ENCODE measurements at places on chromosomes 1 and 21.

DNA sequence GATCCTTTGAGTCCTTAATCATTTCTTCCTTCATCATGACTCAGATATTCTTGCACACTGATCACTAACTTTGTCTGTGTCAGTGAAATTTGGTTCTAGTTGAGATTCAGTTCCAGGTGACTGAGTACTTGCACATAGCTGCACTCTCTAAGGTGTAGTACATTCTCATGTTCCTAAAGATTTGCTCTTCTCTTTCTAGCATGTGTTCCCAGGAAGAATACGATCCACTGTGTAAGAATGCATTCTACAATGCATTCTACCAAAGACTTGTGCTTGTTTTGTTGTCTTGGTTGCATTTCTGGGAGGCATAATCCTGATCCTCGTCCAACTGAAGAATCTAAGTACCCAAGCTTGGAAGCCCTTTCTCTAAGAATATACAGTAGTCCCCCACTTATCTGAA is 104.3 kb upstream of the CDC42BPA start:
- no peak for DNase-seq

GRCh38 chr1:167922023-167922422 is 8.1 kb upstream of the ADCY10 start:
- no peak for DNase-seq

DNA sequence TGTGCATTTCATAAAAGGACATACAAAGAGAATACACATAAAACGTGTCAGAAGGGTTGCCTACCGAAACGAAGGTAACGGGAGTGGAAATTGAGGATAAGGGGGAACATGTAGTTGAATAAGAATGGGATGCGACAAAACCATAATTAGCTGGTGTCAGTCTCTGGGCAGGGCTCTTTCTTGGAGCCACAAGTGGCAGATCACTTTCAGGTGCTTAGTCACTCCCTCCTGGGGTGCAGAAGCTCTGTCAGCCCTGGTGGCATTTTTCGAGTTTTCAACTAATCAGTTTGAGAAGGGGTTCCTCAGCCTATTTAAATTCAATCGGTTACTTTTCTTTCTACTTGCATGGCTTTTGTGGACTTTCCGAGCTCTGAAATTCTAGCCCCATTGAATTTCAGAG is 133.9 kb upstream of the IGSF21 start:
- no peak for DNase-seq

DNA sequence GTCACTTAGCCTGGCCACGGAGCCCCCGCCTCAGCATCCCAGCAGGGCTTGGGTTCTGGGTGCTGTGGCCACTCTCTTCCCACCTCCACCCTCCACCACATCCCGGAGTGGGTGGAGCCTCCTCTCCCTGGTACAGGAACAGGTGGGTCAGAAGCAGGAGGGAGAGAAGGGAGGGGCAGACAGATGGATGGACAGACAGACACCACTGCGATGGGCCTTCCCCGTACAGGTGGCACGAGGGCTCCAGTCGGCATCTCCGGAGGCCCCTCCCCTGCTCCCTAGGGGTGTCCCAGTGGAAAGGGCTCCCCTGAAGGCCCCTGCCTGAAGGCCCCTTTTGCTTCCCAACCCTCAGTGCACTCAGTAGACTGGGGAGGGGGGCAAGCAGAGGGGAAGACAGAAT is 96.9 kb upstream of the TARDBP start:
- no peak for DNase-seq

DNA sequence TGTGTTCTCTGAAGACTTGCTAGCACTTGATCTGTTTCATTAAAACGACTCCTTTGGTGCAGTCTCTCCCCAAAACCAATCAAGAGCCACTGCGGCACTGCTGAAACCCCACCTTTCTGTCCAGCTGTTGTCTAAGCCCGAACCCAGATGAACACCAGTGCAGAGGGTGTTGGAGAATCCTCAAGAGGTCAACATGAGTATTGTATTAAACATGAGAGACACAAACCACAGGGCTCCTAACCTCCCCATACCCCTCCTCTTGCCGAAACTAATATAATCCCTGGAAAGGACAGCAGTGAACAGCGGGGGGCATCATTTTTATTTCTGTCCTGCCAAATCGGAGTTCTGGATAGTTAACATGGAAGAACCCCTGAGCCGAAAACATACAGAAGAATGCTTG is 333.9 kb downstream of the CAMTA1 start:
- DNase-seq = no peak

DNA sequence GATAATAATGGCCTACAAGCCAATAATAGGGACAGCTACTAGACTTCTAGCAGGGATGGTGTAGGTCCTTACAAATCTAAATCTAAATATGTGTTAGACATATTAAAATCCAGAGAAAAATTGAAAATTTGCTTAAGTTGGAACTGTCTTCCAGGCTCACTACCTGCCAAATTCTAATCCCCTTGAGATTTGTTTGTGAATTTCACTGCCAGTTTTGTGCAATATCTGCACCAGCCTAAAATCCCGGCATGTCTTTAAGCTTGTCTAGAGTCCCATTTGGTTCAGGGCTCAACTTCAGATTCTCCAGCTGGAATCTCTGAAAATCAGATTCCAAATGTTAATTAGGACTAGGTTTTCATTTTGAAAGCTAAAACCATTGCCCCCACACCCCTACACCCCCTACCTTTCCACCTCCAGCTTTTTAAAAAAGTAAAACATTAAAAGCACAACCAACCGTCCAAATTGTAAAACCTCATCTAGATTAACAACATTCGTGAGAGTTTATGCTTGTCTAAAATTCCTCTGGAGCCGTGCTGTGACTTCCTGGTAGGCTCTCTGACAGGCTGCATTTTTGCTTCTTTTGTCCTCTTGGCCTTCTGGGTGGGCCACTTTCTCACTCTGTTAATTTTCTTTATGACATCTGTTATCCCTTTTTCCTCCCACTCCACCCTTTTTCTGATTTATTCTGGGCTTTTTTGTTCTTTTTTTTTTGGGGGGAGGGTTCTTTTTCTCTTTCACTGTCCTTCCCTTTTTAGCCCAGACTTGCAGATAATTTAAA is 348.7 kb downstream of the PAPPA2 start:
- no peak for DNase-seq

- DNase-seq = no peak
Observed at GRCh38 chr1:248815407-248816034, 10.2 kb downstream of the SH3BP5L start.

GRCh38 chr1:38071312-38072256 is 25.0 kb upstream of the POU3F1 start:
- DNase-seq = no peak

GRCh38 chr1:17839641-17840196 is 84.6 kb downstream of the ACTL8 start:
- no peak for DNase-seq

DNA sequence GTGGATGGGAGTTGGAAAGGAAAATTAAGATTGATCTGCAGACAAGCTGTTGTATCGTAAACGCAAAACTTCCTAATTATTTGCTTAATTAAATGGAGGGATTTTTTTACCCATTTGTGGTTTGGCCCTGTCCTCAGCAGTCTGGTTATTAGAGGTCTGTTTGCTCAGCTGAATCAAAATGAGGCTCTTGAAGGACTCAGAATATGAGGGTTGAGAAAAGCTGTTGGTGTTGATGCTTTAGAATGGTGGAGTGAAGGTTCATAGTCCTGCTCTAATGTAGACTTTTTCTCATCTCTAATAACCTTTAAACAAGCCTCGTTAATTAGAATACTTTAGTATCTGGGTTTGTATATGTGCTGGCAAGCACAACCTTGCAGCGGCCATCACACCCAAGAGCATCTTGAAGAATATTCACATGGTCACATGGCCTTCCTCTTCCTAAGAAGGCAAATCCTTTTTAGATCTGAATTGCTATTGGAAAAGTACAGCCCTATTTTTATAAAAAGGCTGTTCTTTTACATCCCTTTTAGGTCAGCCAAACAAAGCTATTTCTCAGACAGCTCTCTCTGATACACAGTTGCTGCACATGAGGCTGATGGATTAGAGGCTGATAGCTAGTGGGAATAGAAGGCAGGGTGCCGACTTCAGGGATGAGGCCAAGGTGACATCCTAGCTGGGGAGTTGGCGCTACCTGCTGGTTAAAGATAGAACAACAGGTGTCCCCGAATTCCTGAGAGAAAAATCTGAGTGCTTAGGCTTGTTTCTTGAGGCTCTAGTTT is 53.8 kb downstream of the MACF1 start:
- no peak for DNase-seq

GRCh38 chr1:78419309-78419708 is 71.5 kb upstream of the PTGFR start:
- no peak for DNase-seq

DNA sequence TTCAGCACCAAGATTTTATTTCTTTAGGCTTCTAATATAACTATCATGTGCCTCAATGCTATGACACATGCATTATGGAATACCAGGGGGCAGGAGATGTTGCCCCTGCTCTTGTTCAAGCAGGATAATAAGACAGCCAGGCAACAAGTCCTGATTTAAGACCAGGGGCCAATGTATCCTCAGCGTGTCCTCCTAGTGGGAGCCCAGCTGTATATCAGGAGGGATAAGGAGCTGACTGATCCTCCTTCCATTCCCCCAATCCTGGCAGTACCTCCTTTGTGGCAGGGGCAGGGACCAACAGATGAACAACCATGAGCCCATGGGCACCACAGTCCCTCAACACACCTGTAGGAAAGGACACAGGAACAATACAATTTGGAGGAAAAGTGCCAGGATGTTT is 29.3 kb downstream of the SORT1 start:
- DNase-seq = no peak

Data from coronary artery (tissue), 2 donors.